Tibial nerve (tissue), 4 donors: ENCODE measurements at places on chromosomes 12 and 14. TPM values are rescaled to one million over a fixed set of nuclear protein-coding genes. Genes with fewer than 3 reads are reported as not detected.

SSTR1 gene
- total RNA-seq: 1.8 TPM

CELA1 gene
- not detected for total RNA-seq

TAS2R8 gene
- not detected for total RNA-seq

IQSEC3 gene
- 2.0 TPM for total RNA-seq

SERPINA5 gene
- 28.0 TPM for total RNA-seq

PMEL gene
- 0.87 TPM for total RNA-seq

DNA sequence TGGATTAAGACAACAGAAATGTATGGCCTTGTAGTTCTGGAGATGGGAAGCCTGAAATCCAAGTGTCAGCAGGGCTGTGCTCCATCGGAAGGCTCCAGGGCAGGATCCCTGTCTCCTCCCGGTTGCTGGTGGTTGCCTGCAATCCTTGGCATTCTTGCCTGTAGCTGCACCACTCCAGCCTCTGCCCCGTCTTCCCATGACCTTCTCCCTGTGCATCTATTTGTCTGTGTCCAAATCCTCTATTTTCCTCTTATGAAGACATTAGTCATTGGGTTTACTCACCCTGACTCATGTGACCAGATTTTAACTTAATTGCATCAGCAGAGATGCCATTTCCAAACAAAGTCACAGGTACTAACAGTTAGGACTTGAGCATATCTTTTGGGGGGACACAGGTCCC is 15.1 kb downstream of the TUNAR start:
- DNase-seq: no peak

DNA sequence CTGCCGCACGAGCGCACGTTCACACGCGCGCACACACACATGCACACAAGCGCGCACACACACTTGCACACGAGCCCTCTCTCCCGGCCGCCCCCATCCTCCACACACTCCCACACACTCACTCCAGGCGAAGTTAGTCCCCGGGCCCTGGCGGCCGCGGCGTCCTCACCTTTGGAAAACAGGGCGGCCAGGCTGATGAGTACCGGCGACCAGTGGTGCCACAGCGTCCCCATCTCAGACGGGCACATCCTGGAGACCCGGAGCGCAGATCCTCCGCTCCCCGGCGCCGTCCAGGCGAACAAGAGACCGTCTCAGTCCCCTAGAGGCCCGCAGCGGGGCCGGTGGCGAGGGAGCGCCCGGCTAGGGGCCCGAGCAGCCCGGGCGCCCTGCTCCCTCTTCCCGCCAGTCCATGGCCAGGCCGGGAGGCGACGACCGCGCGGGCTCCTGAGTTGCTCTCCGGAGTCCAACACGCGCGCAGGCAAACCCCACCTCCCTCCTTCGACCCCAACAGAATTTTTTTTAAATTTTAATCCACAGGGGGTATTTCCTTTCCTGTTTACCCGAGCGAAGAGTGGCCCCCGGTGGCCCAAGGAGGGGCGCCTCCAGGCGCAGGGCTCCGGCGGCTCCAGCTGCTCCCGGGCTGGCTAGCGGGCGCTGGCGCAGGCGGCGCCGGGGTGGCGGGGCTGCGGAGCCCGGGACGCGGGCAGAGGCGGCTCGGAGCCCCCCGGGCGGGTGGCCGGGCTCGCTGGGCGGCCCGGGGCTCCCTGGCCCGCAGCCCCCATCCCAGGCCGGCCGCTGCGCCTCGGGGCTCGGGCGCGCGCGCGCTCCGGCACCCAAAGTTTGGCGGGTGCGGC is 506 bp downstream of the TMEM132D start:
- no peak for DNase-seq

DNA sequence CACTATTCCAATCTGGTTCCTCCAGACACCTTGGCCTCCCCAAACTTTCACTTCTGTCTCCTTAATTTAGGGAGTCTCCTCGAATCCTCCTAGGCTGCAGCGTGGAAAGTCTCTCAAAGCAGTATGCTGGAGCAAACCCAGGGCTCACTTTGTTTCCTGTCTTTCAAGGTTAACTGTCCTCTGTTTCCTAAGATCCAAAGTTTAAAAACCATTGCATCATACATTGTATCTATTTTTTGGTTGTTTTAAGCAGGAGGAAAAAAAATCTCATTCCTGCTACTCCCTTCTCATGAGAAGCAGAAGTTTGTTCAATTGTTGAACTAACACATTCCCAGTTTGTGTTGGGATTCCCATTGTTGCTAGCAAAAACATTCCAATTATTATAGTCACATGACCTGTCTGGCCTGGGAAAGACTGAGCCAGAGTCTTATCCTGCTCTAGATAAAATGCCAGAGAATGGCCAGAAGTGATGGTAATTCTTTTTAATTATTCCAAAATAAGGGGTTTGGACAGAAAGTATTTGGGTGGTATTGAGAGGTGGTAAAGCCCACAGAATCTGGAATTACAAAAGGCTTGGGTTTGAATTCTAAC is 67.3 kb downstream of the HSPB8 start:
- no peak for DNase-seq

GRCh38 chr14:102930753-102931579 is 8.5 kb downstream of the AMN start:
- no peak for DNase-seq

GRCh38 chr12:37548266-37548805 is 768.2 kb upstream of the ALG10B start:
- no peak for DNase-seq

- no peak for DNase-seq
Observed at GRCh38 chr12:125509195-125509594, 444.0 kb downstream of the AACS start.

DNA sequence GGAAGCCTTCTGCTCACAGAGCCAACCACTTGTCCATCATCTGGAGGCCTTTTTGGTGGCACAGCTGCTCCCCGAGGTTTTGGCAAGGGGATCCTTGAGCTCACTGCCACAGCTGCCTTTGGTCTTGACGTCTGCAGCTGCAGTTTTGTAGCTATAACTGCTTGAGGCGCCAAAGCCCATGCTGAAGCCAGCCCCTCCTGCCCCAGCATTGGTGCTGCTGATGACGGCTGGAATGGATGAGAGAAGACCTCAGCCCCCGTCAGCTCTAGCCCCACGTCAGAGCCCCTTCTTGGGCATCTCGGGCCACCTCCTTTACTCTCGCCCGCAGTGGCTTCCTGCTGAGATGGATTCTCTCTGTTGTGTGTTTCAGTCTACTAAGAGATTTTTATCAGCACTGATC is 12.3 kb upstream of the KRT74 start:
- no peak for DNase-seq
